T-helper 17 cell (primary cell): ENCODE measurements at places on chromosomes 2 and 18.

DNA sequence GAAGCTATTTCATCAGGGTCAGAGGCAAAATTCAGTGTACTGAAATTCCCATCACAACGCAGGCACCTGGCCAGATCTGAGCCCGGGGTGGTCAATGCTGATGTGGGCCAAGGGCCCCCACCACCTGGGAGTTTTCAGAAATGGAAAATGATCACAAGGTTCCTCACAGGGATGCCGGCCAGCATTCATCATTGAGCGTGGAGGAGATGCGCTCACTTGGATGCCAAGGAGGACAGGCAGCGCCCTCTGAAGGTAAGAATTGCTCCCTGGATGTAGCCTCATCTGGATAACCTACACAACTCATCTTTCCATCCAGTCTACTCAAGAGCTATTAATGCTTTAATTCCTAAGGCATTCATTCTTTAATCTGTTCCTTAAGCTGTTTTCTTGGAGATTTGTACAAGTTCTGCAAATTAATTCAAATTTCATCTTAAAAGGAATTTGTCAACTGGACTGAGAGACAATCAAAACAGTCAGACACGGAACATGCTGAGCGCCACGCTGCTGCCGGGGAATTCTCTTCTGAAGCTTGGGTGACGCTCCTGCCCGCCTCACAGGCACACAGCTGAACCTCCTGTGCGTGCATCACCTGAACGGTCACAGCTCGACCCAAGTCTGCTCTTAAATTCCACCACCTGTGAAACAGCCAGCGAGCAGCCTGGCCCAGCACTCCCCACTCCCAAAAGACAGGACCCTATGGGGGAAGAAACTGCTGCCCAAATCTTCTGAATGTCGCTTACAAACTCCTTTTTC is 206.7 kb downstream of the HDAC4 start:
- no peak for DNase-seq

DNA sequence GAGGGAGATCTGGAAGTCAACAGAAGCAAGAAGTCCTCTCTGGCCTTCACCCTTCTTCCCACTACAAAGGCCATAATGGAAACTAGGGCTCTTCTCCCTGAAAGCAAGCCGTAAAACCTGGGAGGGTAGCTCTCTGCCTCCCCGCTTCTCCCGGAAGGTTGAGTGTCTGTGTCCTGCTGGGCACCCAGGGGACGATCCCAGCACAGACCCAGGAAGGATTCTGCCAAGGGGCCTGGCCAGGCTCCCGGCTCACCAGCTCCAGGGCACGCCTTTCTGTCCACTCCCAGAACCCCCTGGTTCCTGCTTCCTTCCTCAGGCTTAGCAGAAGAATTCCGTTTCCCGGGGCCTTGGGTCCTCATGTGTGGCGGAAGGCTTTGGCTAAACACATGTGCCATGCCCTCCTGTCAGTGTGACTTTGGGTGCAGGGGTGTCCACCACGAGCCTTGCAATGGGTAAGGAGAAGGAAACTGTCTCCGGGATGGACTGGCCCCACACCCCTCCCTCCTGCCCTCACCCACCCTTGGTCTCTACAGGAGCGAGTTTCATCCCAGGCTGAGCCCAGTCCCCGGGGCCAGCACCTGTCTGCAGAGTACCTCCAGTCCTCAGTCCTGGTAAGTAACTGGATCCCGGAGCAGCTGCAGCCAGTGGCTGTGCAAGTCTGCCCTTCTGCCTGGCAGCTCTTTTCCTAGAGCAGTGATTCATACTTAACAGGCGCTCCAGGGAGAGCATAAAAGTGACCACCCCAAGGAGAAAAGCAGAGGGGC is 135.8 kb downstream of the TPO start:
- DNase-seq = no peak

GRCh38 chr2:74128206-74128605 is 19.5 kb downstream of the BOLA3 start:
- no peak for DNase-seq

DNA sequence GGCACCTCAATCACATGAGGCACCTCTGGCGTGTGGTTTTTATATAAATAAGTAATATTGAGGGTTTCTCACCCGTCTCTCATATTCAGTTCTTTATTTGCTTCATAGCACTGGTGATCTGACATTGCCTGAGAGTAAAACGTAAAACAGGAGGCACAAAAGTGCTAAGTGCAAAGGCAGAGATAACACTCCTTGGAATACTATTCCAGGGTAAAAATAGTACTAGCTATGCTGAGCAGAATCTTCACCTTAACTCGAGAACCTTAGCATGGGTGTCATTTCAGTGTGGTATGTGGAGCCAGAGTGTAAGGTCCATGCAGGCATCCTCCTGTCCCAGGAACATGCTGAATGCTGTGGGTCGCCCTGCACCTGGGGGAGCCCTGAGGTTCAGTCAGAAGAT is 26.9 kb downstream of the ZCCHC2 start:
- no peak for DNase-seq

GRCh38 chr18:825891-826585 is 14.0 kb upstream of the YES1 start:
- no peak for DNase-seq

DNA sequence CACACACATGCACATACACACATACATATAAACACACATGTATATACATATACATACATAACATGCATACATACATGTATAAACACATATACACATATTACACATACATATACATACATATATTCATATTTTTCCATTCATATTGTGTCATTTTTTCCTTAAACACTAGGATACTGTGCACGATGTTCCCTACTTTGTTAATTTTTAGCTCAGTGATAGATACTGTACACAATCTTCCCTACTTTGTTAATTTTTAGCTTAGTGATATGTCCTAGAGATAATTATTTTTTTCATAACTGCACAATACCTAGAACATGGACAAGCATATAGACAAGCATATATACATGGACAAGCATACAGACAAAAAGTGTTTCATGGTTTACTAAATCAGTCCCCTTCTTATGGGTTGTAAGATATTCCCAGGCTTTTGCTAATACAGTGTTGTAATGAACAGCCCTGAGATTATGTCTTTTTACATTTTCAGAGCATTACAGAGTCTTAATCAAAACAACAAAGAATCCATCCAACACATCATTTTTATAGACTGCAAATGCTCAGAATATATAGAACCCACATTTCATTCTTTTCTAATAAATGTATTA is 75.6 kb downstream of the PID1 start:
- no peak for DNase-seq

GRCh38 chr18:24683925-24684324 is 223.5 kb downstream of the HRH4 start:
- no peak for DNase-seq

DNA sequence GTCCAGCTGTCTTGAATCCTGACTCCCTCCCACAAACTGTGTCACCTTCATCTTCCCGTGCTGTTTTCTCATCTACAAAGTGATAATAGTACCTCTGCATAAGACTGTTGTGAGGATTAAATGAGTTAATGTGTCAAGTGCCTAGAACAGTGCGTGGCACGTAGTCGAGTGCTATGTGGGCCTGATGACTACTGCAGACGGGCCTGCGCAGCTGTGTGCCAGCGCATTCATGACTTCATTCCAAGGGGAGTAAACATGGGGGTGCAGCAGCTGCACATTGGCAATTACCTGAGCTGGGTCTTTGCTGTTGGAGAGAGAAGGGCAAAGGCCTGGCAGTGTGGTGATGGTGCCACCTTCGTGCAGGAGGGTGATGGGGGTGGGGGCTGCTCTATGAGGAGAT is 5.0 kb downstream of the TEX44 start:
- DNase-seq = no peak
